ENCODE measurements at places on chromosomes 4 and X.

GRCh38 chr4:40173470-40173875 is 23.4 kb upstream of the RHOH start:
- no peak for DNase-seq

- no peak for DNase-seq
These were observed 32.3 kb downstream of the CYBB start for GRCh38 chrX:37812110-37812509.

DNA sequence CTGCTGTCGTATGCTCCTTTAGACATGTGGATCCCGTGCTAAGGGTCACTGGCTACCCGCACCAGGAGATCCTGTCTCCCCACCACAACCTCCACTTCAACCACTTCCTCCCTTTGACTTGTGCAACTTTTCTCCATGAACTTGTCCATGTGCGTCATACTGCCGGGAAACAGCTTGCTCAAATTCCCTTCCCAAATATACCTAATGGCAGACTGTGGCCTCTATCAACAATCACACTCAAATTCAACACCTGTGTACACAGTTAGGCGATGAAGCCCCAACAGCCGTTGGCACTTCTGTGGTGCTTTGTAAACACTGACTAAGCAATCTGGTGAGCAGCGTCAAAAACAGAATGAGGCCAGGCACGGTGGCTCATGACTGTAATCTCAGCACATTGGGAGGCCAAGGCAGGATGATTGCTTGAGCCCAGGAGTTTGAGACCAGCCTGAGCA is 49.5 kb downstream of the CD99L2 start:
- DNase-seq, result peak; percentile 40

DNA sequence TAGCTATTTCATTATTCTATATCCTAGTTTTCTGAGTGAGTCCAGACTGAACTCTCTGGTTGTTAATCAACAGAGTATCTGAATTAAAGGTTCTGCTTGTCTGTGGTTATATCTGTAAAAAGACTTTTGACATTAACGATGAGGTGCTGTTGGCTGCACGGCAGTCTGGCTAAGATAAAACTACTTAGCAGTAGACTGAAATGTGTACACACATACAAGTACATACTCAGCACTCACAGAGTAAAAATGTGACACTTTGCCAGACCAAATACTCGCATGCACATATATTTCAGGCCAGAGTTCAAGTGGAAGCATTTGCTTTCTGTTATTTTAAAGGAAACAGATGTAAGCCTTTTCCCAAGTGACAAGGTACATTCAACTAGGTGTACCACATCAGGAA is 80.5 kb downstream of the PRDM5 start:
- no peak for DNase-seq

GRCh38 chr4:5009796-5010195 is 9.5 kb downstream of the CYTL1 start:
- DNase-seq, result no peak

- peak; percentile 71 for DNase-seq
These were observed 17.0 kb upstream of the TMEM144 start for GRCh38 chr4:158193171-158193749.

GRCh38 chr4:96974295-96974694 is 1134.4 kb downstream of the PDHA2 start:
- no peak for DNase-seq

- no peak for DNase-seq
These were observed 106.6 kb upstream of the PDE5A start for GRCh38 chr4:119735165-119735651.

GRCh38 chr4:16142598-16143310 is 58.9 kb upstream of the PROM1 start:
- no peak for DNase-seq

- peak; percentile 66 for DNase-seq
These were observed 2.1 kb upstream of the STAP1 start for GRCh38 chr4:67556436-67556835.

GRCh38 chr4:37732526-37733186 is 46.5 kb upstream of the RELL1 start:
- DNase-seq, result no peak

DNA sequence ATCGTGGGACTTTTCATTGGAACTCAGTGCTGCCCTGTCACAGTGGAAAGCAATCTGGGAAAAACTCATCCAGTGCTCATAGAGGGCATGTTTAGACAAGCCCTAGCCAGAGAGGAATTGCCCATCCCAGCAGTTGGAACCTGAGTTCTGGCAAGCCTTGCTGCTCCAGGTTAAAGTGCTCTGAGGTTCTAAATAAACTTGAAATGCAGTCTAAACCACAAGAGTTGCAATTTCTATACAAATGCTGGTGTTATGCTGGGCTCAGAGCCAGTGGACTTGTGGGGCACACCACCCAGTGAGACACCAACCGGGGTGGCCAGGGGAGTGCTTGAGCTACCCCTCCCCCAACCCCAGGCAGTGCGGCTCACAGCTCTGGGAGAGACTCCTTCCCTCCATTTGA is 142.8 kb upstream of the PPP1R2C start:
- DNase-seq, result no peak

- DNase-seq, result no peak
These were observed 87.7 kb downstream of the ARX start for GRCh38 chrX:24928114-24928513.

GRCh38 chrX:13828392-13828791 is 11.5 kb upstream of the GPM6B start:
- no peak for DNase-seq

- DNase-seq, result no peak
These were observed 41.2 kb downstream of the LIN54 start for GRCh38 chr4:82969414-82969813.

- DNase-seq, result no peak
These were observed 249.6 kb upstream of the PSAPL1 start for GRCh38 chr4:7684294-7684693.

DNA sequence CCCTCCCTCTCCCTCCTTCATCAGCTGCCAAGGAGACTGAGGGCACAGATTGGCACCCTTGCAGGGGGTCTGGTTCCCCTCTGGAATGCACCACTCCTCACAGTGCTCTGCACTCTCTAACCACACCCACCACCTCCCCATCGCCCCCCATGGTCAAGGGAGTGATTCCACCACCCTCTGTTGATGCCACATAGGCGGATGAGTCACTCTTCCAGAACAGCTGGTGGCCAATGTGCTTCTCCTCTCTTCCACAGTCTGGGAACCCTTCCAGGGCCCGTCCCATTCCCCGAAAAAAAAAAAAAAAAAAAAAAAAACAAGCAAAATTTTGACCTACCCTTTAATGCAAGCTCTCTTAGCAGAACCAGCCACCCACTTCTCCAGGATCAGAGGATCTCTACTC is 341.3 kb upstream of the KLF3 start:
- DNase-seq, result peak; percentile 54

GRCh38 chrX:47278691-47279090 is 45.9 kb downstream of the USP11 start:
- DNase-seq, result no peak

- DNase-seq, result no peak
These were observed 41.4 kb downstream of the MAML3 start for GRCh38 chr4:140112576-140112975.

DNA sequence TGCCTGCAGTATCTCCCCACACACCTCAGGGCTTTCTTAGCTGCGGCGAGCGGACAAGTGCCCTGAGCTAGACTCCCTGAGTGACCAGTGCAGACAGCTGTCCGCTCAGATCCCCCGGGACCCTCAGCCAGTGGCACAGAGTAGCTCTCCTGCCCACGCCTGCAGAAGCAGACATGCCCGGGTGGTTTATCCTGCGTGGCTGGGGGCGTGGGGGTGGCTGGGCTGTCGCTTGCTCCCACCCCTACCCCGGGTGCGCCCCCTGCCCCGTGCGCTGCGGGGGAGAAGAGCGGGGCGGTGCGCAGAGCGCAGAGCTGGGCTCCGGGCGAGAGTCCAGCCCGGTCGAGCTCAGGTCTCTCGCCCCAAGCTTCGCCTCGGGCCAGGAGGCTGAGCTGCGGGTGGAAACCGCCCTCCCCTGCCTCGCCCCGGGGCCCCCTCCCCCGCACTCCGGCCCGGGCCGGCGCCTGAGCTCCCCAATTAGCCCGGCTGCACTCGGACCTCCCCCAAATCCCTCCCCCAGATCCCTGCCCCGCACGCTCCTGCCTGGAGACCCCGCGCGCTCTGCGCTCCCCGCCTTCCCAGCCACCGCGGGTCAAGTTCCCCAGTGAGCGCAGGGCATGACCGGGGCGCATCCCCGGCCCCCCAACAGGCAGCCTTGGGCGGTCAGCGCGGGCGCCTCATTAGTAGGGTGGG is 11.7 kb upstream of the SHOX start:
- no peak for DNase-seq

DNA sequence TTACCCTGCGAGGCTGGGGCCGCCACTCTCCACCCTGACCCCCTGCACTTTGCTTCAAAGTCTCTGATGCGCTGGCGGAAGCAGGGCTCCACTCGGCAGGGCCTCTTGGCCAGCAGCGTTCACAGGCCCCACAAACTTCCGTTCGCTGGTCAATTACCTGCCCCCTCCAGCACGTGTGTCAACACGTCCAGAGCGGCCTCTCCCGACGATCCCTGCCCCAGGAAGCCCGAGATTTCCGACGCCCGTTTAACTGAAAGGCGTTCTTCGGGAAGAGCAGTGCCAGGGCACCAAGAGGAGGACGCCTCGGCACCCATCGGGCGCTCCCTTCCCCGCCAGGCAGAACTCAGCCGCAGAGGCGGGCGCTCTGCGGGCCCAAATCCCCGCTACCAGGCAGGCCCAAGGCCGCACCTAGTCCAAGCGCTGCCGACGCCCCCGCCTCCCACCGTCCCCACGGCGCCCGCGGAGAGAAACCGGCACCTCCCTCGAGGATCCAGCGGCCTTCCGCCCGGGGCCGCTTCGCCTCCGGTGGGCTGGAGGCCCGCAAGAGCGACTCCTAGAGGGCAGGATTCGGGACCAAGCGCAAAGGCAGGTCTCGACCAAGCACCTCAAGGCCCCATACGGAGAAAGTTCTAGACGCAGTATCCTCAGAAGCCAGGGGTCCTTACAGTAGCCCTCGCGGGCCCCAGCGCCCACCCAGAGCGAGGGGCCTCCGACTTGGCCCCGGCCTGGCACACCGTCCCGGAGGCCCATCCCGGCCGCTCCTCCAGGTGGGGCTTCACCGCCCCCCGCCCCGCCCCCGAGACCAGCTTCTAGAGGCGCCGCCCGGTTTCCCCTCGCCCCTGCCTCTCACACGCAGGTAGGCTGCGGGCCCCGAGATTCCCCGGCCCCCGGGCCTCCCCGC is 586 bp downstream of the BCAP31 start:
- DNase-seq, result peak; percentile 58

- DNase-seq, result peak; percentile 14
These were observed 8.9 kb downstream of the TCEANC start for GRCh38 chrX:13661735-13662288.

DNA sequence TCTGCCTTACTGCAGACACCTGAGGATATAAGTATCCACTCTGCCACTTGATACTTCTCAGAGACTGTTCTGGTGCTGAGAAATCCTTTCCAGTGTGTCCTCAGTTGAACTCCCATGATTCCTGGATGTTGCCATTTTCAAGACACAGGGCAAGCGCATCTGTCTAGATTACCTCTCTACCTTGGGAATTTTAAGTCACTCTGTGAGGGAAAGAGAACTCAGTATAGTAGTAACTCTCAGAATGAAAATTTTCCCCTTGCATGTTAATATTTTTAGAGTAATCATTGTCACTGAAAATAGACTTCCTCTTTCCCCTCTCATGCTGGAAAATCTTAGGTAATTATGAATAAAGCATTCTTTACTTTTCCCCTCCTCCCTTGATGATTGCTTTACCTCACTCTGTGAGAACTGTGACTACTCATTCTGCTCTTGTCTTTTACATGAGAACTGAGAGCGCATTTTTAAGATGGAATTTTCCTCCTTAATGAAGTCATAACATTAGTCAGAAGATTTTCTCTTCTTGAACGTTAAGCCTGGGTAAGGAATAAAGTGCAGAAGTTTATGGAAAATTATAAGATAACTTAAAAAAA is 45.0 kb downstream of the TET2 start:
- peak; percentile 77 for DNase-seq

DNA sequence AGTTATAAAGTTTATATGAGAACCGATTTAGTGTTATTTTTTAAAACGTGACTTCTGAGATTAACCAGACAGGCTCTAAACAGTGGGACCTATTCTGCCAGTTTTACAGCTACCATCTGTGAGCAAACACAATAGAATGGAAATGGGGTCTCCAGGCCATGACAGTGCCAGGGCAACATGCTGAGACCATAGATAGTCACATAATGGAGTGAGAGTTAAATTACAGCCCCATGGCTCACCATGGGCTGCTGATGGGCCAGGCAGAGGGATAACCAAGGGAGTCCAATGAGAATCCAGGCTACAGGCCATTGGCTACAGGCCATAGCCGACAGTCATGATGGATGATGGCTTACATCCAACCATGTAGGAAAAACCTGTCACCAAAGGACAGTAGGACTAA is 183.5 kb upstream of the NDP start:
- no peak for DNase-seq

- no peak for DNase-seq
These were observed 135.7 kb downstream of the GPC3 start for GRCh38 chrX:133849676-133850075.

DNA sequence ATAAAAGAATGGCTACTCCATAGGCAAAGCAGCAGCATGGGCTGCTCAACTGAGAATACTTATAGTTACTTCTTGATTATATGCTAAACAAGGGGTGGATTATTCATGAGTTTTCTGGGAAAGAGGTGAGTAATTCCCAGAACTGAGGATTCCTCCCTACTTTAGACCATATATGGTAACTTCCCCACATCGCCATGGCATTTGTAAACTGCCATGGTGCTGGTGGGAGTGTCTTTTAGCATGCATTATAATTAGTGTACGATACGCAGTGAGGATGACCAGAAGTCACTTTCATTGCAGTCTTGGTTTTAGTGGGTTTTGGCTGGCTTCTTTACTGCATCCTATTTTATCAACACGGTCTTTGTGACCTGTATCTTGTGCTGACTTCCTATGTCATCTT is 141.5 kb downstream of the MAGEB17 start:
- no peak for DNase-seq

DNA sequence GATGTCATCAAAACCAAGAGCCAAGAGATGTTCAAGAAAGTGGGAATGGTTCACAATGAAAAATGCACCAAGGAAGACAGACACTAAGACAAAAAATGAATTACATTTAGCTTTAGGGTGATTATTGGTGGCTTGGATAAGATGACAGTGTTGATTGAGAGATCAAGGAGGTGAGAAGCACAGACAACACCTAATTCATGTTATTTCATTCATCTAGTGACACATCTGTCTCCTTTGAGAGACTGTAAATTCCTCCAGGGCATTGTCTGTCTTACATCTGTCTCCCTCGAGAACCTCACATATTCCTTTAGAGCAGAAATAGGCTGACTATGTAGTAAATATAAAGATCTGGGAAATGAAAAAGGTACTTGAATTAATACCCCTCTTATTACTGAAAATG is 94.2 kb upstream of the SMIM31 start:
- DNase-seq, result no peak

- no peak for DNase-seq
These were observed 609.7 kb downstream of the TLL1 start for GRCh38 chr4:166482758-166483157.

GRCh38 chr4:157896726-157897125 is 276.1 kb downstream of the GASK1B start:
- DNase-seq, result no peak

Data from suppressor macrophage treated with lipopolysaccharide for 1 hour (primary cell).